ENCODE measurements at places on chromosomes 2 and 18.

DNA sequence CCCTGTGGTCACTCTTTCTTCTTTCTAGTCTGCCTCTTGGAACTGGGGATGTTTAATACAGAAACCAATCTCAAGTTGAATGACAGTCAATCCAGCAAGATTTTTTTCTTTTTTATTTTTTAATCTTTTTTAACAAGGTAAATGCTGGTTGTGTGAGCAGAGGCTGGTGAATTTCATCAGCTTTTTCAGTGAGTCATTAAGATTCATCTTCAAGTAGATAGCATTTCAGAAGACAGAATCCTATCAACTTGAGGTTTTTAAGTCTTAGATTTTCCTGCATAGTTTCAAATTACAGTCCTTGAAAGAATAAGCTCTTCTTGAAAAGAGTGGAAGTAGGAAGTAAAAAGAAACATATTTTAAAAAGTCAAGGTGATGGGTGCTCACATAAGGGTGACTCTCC is 12.4 kb downstream of the SLC8A1 start:
- no peak for DNase-seq

- no peak for DNase-seq
Measured at GRCh38 chr2:35973132-35973736, 382.3 kb upstream of the CRIM1 start.

- DNase-seq, result no peak
Measured at GRCh38 chr2:189679226-189679625, 4.8 kb downstream of the ANKAR start.

DNA sequence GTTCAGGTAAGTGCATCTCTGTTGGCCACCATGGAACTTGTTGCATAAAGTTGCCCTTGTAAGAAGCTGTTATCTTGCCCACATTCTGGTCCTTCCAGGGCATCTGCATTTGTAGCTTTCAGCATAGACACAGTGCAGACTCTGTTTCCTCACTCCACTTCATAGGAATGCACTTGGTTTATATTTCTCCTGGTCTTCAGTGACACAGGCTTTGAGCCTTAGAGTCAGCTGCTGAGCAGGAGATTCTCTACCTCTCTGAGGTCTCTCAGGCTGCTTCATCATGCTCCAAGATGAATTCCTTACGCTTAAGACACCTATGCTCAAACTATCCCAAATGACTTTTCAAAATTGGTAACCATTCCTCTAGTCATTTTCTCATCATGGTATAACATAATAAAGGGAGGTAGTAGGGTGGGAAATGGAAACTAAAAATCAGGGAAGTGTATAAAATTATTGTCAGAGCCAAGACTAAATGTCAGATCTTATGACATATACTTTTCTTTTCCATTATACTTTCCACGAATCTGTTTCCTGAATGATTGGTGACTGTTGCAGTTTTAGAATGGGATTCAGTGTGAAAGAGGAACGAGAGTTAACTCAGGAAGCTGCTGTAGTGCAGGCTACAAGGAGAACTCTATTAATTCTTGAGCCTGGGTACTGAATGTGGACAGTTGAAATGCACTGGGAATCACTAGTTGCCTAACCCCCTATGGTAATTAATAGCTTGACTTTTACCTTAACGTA is 72.0 kb downstream of the GALNT1 start:
- no peak for DNase-seq

Measured in stimulated activated CD8-positive, alpha-beta memory T cell treated with anti-CD3 and anti-CD28 coated beads, Interleukin-15, amount 100 ng/mL, for 4 hours (primary cell).